KBM-7 (cell line): ENCODE measurements at places on chromosomes 6 and 20.

GRCh38 chr20:14199111-14199510, 138.3 kb downstream of the FLRT3 start:
- DNase-seq, result no peak

- DNase-seq, result no peak
Measured at GRCh38 chr6:169989594-169989993, 238.2 kb downstream of the ERMARD start.

DNA sequence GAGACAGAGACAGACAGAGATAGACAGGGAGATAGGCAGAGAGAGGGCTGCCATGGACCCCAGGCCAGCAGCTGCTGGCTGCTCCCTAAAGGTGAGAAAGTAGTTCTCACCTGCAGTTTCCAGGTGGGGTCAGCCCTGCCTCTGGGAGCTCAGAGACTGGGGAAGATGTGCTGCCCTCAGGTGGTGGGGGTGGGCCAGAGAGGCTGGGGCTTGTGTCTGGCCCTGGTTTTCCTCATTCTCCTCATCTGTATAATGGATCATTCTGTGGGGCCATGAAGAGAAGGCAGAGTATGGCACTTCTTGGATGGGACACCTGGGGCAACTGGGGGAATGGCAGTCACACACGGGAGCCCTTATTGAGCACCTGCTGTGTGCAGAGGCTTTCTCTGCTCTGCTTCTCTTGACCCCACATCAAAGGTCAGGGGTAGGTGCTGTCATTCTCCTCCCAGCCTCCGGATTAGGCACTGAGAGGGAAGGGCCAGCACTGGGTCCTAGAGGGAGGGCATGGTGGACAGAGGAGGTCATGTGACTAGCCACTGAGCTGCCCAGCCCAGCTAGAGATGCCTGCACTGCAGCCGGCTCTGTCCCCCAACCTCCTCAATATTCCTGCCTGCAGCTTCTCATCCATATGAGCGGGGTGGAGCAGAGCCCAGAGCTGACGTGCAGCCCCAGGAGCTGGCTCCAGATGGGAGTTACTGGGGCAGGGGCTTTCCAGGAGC, 4.1 kb downstream of the ANGPT4 start:
- no peak for DNase-seq

- DNase-seq, result no peak
Measured at GRCh38 chr6:97841763-97842162, 558.7 kb upstream of the MMS22L start.

DNA sequence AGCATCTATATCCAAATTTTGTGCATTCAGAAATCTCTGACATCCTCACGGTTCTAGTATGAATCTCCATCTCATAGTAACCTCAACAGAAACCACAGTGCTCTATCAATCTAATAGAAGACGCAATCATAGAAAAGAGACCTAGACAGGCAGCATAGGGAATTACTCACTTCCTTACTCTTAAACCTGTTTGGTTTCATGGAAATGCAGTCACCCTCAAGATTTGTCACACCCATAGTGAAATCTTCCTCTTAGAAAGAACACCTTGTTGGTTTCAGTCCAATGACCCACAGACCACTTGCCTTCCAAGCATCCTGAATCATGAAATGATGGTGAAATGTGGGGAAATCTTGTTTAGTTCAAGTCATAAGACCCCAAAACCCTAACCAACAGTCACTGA, 166.1 kb upstream of the PRDM1 start:
- DNase-seq, result no peak

DNA sequence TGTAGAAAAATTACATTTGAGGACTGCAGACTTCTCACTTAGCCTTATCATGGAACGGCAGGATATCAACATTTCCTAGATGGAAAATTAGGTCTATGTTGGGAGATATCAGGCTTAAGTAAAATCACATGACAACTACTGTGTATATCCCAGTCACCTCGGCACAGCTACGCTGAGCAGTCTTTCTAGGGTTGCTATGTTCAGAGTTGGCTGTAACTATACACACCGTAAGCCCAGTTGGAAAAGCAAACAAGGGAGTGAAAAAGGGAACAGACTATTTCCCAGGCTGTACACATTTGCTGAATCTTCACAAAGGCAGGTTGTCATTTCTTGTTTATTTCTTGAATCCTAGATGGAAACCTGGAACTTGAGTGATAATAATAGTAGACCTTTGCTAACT, 80.7 kb upstream of the PTPRK start:
- DNase-seq, result no peak

GRCh38 chr6:115899730-115900282, 160.9 kb downstream of the FRK start:
- no peak for DNase-seq
